DMS53 (cell line): ENCODE measurements at places on chromosomes 2 and 18.

- no peak for DNase-seq
These were observed 12.6 kb downstream of the APOB start for GRCh38 chr2:21030983-21031968.

DNA sequence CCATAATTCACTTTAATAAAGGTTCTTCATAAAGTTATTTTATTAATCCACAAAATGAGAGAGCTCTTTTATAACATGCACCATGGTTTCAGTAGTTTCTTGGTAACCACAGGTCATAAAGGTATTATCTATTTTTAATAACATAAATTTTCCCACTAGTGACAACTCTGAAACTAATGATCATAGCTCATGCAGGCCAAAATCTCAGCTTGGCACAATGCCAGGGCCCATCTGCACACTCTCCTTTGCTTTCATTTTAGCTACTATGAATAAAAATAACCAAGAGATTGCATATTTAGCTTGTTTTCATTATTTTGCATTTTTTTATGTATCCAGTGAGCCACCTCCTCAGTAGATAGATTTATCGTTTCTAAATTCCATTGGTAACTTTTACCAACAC is 691.8 kb upstream of the CHAC2 start:
- DNase-seq = no peak

DNA sequence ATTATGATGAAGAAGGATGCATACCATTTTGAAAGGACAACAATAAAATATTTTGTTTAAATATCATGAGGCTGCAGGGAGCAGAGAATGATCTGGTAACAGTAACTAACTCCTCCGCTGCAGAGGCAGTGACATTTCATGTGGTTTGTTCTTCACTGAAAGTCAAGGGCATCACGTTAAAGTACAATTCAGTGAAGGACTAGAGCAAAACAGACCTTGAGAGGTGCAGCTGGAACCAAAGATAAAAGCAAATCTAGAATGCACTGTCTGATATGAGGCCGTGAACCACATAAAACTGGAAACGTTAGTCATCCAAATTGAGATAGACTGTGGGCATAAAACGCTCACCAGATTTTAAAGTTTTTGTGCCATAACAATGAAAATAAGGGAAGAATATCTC is 522.9 kb upstream of the TNP1 start:
- no peak for DNase-seq

DNA sequence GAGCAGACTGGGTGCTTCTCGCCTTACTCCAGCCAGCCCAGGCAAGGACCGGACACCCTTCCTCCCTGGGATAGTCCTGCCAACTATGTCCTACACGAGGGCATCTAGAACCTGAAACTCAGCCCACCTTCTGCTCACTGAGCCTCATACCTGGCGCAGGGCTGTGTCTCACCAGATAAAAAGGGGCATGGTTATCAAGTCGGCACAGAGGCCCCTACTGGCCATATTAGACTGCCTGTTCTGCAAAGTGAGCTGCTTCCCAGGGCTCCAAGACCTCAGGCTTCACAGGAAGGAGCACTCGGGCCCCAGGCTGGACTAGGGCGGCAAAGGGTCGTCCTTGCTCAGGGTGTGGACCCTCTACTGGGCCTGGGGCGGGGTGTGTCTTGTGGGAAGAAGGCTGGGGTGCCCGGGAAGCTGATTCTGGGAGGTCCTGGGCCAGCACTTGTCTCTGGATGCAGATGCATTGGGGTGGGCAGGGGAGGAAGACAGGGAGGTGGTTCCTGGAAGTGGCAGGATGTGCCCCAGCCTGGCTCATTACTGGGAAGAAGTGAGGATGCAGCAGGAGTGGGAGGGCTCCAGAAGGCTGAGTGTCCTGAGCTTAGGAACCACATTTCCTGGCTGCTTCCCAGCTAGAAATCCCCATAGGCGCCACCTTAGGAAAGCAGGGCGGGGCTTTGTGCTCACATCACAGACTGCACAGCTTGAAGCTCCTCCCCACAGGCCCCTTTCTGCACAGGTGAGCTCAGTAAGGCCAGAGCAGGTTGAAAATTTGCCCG is 19.6 kb downstream of the EHD3 start:
- DNase-seq = peak; percentile 70

GRCh38 chr2:233380132-233380895 is 26.0 kb downstream of the DGKD start:
- DNase-seq = no peak

- DNase-seq = no peak
These were observed 4.3 kb downstream of the POLR2D start for GRCh38 chr2:127853671-127854070.

- DNase-seq = no peak
These were observed 59.6 kb upstream of the MBOAT2 start for GRCh38 chr2:9063023-9063606.

DNA sequence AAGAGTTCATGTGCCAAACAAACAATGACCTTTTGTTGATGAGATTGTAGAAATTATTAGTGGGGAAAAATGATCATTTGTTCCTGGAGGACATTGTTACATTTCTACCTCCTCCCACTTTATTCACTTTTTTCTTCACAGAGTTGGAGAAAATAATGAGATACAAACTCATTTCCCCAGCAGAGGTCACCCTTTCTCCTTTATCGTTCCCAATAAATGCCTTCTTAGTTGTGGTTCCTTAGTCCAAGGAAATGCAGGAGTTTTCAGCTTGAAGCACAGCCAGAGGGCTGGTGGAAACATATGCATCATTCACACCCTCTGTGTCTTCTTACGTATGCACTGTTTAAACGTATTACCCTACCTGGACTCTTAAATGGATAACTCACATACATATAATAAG is 108.8 kb downstream of the SLC4A3 start:
- peak; percentile 78 for DNase-seq

DNA sequence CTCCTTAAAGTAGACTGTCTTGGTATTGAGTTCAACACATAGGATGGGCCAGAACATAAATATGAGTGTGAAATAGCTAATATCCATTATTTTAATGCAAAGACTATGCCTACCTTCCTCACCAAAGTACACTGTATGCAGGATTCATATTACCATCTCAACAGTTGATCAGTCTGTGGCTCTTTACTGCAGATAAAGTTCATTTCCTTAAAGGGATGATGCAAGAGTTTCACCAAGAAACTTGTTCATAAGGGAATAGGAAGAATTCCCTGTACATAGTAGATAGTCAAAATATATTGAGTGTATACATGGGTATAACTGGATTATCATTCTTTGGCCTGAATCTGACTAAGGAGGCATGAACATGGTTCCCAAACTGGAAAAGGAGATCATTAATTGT is 35.0 kb downstream of the MARS2 start:
- no peak for DNase-seq

- DNase-seq = no peak
These were observed 383.1 kb upstream of the ID2 start for GRCh38 chr2:8298783-8299182.

GRCh38 chr18:5207471-5208150 is 10.6 kb upstream of the AKAIN1 start:
- DNase-seq = no peak

- no peak for DNase-seq
These were observed 29.3 kb upstream of the COPS8 start for GRCh38 chr2:237056287-237056875.

DNA sequence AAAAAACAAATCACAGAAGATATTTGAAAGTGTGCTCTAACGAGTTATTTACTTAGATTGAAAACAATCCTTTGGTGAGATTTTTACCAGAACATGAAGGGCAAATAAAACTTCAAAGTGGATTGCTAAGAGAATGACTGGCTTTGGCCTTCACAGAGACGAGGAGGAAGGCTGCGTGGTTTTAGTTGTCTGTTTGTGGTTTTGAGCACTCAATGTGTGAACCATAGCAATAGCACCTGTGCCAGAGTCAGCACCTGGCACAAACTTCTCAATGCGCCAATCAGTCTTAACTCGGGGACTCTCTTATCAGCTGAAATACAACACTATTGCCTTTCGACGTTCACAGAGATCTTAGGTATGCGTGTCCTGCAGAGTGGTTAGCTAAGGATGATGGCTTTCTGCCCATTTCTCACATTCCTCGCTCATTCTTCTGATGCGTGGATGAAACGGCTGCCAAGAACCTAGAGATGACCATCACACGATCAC is 70.0 kb downstream of the MBP start:
- DNase-seq = no peak

GRCh38 chr18:43705850-43706249 is 428.6 kb upstream of the SYT4 start:
- no peak for DNase-seq

GRCh38 chr2:191854382-191855372 is 7.8 kb upstream of the CAVIN2 start:
- DNase-seq = no peak

DNA sequence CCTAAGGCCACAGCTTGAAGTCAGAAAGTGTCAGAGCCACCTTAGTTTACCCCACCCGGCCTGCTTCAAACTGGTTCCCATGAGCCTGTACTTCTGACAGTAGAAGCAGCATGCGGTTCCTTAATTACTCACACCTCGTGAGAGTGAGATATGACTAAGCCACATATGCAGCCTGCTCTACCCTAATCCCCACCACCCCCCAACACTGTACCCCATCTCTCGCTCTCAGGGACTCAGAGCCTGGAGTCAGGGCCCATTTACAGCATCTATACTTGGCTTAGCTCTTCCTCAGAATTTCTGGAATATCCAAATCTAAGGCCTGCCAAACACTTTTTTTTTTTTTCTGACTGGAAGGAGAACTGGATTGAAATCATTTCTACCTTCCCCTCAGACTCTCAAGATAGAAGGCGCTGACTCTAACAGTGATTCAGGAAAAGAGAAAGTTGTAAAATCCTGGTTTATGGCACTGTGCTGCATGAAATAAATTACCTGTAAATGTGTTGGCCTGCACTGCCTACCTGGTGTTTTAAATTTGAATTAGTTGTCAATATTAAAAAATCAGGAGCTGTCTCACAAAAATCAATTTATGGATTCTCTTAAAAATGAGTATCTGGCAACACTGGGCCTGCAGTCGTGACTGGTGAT is 360.0 kb downstream of the RND3 start:
- no peak for DNase-seq

- DNase-seq = no peak
These were observed 37.1 kb downstream of the EXOC6B start for GRCh38 chr2:72788756-72789155.

- no peak for DNase-seq
These were observed 53.4 kb upstream of the KLF7 start for GRCh38 chr2:207219081-207219630.

DNA sequence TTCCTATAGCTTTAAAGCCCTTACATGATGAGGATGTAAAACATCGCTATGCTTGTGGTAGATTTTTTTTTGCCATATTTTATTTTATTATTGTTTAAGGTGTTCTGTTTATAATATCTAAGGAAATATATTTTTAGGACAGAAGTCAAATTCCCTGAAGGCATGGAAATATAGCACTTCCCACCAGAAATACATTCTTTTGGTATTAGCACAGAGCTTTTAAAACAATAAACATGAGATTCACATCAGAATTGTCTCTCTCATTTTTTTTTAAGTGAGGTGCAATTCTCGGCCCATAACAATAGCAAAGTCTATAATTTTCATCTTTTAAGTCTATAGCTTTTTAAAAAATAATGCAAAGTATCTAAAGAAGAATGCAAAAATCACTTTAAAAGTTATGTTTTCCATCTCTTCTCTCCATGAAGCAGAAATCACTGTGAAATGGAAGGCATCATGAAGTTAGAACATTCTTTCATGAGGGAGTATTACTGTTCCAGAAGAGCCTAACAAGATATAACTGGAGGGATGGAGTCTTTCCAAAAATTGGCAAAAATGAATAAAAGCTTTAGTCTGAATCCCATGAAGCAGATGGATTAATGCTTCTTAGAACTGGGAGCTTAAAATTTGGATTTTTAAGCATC is 283.6 kb upstream of the TRIB2 start:
- DNase-seq = no peak

DNA sequence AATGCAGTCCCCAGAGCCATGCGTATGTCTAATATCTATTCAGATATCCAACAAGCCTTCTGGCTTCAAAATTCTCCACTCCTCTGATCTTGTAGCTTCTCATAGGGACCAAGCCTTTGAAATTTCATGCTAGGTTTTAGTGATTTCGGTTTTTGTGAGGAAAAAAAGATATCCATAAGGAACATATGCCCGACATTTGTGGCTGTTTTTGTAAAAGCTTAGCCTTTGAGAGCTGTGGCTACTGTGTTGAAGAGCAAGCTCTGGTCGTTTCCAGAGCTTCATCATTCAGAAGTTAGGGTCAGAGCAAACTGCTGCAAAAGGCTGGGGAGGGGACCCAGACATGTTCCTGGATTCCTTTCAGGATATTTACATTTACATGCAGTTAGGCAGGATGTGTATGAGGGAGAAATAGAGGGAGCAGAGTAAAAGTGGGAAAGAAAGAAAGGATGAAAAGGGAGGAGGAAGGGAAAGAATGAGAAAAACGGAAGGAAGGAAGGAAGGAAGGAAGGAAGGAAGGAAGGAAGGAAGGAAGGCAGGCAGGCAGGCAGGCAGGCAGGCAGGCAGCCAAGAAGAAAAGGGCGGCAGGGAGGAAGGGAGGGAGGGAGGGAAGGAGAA is 70.2 kb downstream of the NCKAP5 start:
- no peak for DNase-seq

GRCh38 chr2:204365811-204366210 is 179.5 kb upstream of the PARD3B start:
- DNase-seq = no peak

- DNase-seq = peak; percentile 56
These were observed 38.5 kb upstream of the ODC1 start for GRCh38 chr2:10486601-10487079.

- no peak for DNase-seq
These were observed 111.4 kb upstream of the TRIB2 start for GRCh38 chr2:12605366-12605765.

GRCh38 chr18:55879331-55879730 is 291.3 kb upstream of the TCF4 start:
- DNase-seq = no peak

- DNase-seq = no peak
These were observed 58.8 kb downstream of the GPC1 start for GRCh38 chr2:240494194-240494793.

DNA sequence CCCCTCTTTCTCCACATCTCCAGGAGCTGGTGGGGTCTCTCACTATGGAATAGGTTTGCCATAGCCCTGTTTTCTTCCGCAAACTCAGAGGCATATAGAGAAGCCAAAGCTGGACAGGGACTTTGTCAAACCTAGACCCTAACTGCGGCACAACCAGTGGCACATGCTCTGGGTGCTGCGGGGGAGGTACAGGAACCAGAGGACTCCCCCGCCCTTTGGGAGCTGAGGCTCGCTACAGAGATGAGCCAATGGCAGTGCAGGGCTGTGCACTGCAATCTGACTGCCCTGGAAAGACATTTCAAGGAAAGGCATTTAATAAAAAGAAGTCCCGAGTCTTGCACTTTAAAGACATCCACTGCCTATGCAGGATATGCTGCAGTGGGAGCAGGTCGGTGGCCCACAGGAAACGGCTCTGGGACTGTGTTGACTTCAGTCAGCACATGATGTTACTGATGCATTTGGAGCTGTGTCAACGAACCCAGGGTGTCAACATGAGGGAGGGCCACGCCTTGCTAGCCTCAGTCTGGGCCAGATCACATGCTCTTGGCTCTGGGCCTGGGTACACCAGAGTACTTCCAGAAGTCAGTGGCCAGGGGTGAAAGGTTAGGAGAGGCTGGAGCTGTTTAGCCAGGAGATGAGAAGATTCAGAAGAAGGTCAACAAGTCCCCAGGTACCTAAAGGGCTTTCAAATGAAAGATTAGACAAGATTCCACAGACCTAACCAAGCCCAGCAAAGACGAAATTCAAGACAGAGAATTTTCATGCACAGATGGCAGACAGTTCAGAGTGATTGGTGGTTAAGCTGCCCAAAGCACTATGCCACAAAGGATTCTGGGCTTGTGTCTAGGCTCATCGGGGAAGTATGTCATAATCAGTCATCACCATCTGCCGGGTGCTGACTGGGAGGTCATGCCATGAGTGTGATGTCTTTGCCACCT is 8.2 kb downstream of the SLC35F6 start:
- DNase-seq = no peak

GRCh38 chr2:84727315-84727714 is 153.6 kb downstream of the TRABD2A start:
- DNase-seq = no peak
